Naive thymus-derived CD8-positive, alpha-beta T cell (primary cell): ENCODE measurements at places on chromosomes 11 and 22. TPM values are rescaled to one million over a fixed set of nuclear protein-coding genes. Genes with fewer than 3 reads are reported as not detected.
A peak's percentile ranks its signal among the peaks of the same experiment; 100 is the strongest.

GRCh38 chr11:31560842-31561476 lies 51.4 kb downstream of the ELP4 start:
- H3K4me1 ChIP-seq: no peaks in the 10 kb centered on the region
- H3K27ac ChIP-seq: no peak overlapping the region
- no peak overlapping the region for H3K4me3 ChIP-seq
- no peaks in the 10 kb centered on the region for H3K27me3 ChIP-seq

DNA sequence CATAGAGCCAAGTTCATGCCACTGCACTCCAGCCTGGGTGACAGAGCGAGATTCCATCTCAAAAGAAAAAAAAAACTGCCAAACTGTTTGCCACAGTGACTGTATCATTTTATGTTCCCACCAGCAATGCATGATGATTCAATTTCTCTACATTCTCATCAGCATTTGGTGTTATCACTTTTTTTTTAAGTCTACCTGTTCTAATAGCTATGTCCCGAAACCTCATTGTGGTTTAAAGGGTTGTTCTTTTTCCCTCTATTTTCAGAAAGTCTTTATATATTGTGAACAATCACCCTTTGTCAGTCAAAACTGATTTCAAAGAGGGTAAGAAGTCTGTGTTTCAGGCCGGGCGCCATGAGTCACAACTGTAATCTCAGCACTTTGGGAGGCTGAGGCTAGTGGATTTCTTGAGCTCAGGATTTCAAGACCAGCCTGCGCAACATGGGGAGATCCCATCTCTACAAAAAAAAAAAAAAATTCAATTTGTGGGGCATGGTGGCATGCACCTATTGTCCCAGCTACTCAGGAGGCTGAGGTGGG lies 14.8 kb upstream of the FAM168A start:
- DNase-seq: no peak
- no peaks in the 10 kb centered on the region for H3K4me1 ChIP-seq
- no peaks in the 10 kb centered on the region for H3K36me3 ChIP-seq
- H3K27me3 ChIP-seq: peaks cover 4% of the 10 kb centered on the region
- H3K4me3 ChIP-seq: no peak overlapping the region

GRCh38 chr22:24108073-24108472 lies 73.2 kb upstream of the SUSD2 start:
- DNase-seq: no peak
- H3K36me3 ChIP-seq: peaks cover 54% of the 10 kb centered on the region
- H3K27ac ChIP-seq: peak overlapping the region; percentile 65
- H3K4me1 ChIP-seq: peaks cover 7% of the 10 kb centered on the region
- H3K27me3 ChIP-seq: no peaks in the 10 kb centered on the region

GRCh38 chr11:70317581-70318305 lies 47.3 kb downstream of the PPFIA1 start:
- H3K36me3 ChIP-seq: peaks cover 35% of the 10 kb centered on the region
- H3K27ac ChIP-seq: no peak overlapping the region
- H3K27me3 ChIP-seq: no peaks in the 10 kb centered on the region
- H3K4me3 ChIP-seq: no peak overlapping the region
- peaks cover 6% of the 10 kb centered on the region for H3K4me1 ChIP-seq

DNA sequence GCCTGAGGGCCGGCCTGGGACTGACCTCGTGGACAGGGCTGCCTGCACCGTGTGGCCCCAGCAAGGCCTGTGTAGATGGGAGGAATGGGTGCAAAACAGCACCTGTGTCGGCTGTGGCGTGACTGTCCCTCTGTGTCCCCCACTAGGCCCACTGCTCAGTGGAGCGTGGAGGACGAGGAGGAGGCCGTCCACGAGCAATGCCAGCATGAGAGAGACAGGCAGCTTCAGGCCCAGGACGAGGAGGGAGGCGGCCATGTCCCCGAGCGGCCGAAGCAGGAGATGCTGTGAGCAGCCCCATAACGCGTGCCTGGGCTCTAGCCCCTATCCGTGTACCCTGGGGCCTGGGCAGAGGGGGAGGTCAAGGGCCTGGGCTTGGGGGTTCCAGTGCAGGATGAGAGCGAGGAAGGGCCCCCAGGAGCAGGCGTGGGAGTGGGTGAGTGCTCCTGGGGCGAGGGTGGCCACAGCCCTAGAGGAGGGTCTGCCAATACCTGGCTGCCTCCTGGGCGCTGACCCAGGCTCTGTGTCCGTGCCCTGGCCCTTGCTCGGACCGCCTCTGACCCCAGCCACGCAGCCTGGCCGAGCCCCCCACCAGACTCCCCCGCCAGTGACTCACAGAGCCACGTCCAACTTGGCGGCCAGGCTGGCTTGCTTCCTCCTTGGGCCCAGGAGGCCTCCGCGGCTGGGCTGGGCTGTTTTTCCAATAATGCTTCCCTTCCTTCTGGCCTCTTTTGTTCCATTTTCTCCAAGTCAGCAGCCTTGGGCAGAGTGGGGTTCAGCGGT lies 11.6 kb downstream of the PRR33 start:
- H3K36me3 ChIP-seq: no peaks in the 10 kb centered on the region
- DNase-seq: no peak
- no peak overlapping the region for H3K4me3 ChIP-seq

GRCh38 chr11:73280626-73281025 lies 8.5 kb downstream of the P2RY6 start:
- H3K27ac ChIP-seq: peak overlapping the region; percentile 9
- H3K4me3 ChIP-seq: no peak overlapping the region
- DNase-seq: no peak
- no peaks in the 10 kb centered on the region for H3K4me1 ChIP-seq

DNA sequence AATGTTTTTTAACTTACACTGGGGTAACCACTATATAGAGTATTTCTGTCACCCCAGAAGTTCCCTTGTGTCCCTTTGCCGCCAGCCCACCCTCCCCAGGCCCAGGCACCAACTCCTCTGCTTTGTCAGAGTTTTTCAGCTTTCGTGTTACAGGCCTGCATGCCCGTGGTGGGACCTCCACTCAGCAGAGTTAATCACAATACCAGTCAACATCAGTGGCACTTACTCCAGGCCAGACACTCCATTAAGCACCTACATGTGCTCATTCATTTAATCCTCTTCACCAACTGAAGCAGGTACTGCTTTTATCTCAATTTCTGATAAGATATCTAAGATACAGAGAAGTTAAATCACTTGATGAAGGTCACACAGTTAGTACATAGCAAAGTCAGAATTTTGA lies 63.3 kb downstream of the LIF start:
- H3K27ac ChIP-seq: no peak overlapping the region
- no peak overlapping the region for H3K4me3 ChIP-seq
- no peaks in the 10 kb centered on the region for H3K27me3 ChIP-seq
- no peak for DNase-seq

DNA sequence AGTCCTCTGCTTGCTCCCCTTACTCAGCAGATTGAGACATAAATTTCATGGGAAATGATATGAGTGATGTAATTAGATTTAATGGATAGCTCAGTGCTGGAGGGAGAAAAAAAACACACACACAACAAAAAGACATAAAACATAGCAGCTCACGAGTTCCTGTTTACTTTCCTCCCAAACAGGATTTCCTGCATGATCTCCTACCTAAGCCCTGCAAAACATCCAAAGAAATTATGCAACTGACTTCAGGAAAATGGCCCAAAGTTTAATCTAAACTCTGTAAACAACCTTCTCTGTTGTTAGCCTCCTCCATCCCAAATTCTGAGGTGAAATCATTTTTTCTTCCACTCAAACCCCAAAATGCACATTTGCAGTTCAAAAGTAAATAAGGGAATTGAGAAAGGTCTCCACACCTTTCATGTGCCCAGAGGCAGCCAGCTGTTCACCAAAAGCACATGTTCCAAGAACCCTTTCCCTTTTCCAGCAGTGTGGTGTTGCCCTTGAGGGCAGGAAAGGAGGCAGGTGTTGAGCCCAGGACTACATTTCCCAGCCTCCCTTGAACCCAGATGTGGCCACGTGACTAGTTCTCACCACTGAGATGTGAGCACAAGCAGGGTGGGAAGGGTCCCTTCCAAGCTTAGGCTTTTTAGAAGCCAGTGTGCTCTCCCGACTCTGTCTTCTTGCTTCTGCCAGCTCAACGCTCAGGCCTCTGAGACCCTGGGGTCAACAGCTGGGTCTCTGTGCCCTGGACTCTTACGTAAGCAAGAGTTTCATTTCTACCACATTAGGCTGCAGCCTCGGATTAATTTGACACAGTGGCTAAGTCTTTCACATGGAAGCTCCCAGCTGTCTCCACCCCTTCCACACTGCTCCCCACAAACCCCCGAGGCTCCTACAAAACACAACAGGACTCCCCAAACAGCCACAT lies 301.2 kb downstream of the CTTN start:
- no peak overlapping the region for H3K4me3 ChIP-seq
- peaks cover 10% of the 10 kb centered on the region for H3K27me3 ChIP-seq
- H3K27ac ChIP-seq: no peak overlapping the region
- no peaks in the 10 kb centered on the region for H3K36me3 ChIP-seq
- DNase-seq: no peak

DNA sequence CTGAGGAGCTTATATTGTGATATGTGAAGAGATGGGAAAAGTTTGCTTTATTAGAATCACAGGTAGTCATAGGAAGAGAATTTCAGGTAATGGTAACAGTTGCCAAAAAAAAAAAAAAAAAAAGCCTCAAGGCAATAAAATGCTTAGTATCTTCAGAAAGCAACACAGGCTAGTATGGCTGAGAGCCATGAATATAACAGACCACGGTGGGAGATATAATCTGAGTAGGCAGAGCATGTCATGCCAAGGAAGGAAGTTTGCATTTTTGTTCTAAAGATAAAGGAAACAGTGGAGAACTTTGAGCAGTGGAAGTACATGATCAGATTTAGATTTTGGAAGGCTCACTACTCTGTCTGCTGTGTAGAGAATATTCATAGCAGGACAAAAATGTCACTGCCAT lies 211.4 kb downstream of the ETS1 start:
- DNase-seq: no peak
- no peaks in the 10 kb centered on the region for H3K27me3 ChIP-seq
- H3K4me3 ChIP-seq: no peak overlapping the region

Gene SULT4A1
- not detected for total RNA-seq

Gene ARHGEF12
- 5.4 TPM for total RNA-seq

Gene OR6T1
- not detected for total RNA-seq

Gene IL18
- not detected for total RNA-seq

Gene PNPLA5
- not detected for total RNA-seq

Gene C11orf21
- total RNA-seq: 113 TPM
